Memory B cell (primary cell): ENCODE measurements at places on chromosomes 2 and 18.

DNA sequence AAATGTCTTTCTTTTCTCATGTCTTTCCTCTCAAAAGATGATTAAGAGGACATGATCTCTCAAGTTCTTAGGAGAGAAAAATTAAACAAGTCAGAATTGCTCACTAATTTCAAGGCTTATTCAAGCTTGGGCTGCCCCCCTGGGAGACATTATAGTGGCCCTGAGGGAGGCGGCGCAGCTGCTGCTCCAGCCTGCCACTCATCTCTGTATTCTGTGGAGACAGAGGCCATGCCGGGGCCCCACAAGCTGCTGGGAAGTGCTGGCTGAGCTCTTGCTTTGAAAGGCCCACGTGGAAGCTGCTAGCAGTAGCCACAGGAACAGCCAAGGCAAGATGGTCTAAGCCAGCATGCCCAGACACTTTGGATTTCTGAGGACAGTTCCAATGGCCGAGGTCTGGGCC, 267.4 kb downstream of the LNPK start:
- DNase-seq: no peak

DNA sequence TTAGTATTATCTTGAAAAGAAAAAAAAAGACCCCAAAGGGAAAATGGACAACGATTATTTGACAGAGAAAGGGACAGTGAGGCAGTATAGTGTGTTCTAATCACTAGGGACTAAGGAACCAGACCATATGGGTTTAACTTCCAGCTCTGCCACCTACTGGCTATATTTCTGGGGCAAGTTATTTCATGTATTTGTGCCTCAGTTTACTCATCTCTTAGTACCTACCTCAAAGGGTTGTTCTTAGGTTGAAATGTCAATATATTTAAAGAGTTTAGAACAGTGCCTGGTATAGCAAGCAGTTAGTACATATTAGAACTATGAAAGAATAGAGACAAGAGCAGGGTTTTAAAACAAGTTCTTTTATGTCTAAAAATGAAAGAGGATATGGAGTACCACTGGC, 42.7 kb downstream of the PRKD3 start:
- DNase-seq: no peak

GRCh38 chr2:240947607-240948006, 41.5 kb downstream of the CROCC2 start:
- DNase-seq: no peak

- DNase-seq: no peak
Measured at GRCh38 chr2:95530734-95531133, 46.2 kb upstream of the TRIM43B start.

DNA sequence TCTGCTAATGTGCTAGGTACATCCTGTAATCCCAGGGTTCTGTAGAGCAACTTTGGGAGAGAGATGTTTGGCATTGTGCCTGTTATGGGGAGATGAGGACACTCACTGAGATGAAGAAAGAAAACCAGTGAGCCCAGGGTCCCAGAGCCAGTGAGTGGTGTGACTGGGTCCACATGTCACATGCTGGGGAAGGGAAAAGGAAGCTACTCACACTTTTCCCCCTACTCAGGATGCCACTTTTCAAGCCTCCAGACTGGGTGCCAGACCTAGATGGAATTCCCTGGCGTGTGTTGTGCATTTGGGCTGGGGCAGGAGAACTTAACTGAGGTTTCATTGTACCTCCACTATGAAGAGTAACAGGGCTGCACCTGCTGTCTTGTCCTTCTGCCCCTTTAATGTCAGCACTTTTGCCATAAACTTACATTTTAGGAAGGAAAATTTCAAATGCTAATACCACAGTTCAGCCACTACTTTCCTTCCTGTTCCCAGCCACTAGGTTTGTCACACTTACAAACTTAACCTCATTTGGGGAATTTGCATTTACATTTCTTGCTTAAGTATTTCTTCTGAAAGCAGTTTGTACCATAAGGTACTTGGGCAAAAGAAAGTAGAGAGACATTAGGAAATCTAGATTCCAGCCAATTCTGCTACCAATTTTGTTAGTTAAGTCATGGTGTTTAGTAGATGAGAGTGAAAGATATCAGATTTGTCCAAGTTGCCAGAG, 10.2 kb downstream of the INSIG2 start:
- DNase-seq: no peak

GRCh38 chr2:97785818-97786217, 72.4 kb downstream of the ZAP70 start:
- DNase-seq: no peak

- no peak for DNase-seq
Measured at GRCh38 chr2:78162202-78162601, 640.0 kb upstream of the LRRTM4 start.

DNA sequence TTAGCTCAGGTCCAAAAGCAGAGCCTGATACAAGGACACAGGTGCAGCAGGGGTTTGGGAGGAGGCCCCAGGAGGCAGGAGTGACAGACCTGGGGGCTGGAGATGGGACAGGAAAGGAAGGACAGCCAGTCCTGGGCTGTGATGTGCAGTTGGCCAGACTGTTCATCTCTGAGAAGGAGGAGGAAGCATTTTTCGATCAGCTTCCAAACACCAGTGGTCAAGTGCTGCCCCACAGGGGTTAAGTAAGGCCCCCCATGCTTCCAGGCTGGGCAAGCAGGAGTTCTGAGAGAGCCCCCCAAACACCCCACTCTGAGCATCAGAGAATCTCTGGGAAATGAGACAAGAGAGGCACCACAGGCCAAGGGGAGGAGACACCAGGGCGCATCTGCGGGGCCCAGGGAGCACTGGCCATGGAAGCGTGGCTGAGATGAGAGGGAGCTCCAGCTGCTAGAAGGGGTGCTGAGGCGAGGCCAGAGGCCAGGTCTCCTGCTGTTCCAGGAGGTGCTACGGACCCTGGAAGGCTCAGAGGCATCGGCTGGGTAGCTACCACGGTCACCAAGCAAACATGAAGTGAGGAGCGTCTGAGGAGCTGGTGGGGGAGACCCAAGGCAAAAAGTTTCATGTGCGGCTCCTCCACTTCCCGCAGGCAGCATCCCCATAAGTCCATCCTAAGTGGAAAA, 5.6 kb upstream of the HDAC4 start:
- DNase-seq: no peak

DNA sequence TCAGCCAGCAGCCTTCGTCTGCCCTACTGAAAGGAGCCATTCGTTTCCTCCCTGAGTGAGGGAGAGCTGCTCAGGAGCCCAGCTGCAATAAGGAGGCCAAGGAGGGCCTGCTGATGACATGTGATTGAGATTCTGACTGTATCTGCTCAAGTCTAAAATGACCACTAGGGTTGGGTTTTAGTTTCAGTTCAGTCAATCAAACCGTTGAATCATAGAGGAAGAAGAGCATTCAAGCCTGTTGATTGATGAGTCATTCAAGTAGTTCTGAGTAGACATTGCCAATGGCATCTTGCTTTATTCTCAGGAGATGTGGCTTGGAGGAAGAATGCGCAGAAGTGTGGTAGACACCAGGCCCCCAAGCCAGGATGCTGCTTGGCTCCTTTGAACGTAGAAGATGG, 19.9 kb upstream of the BCL2L11 start:
- no peak for DNase-seq

DNA sequence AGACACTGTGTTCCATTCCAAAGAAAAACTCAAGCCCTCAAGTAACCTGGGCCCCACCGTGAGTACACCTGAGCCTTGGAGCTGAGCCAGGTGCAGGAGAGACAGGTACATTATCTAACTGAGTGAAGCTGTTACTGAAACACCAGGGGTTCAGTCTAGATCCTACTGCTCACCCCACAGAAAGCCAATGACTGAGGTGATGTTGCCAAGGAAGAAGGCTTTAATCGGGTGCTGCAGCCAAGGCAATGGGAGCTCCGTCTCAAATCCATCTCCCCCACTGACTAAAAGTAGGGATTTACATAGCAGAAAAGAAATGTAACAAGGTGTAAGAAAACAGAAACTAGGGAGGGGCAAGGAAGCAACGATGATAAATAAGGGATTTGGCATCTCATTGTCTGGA, 15.2 kb upstream of the SLC14A1 start:
- no peak for DNase-seq

- DNase-seq: no peak
Measured at GRCh38 chr18:74248595-74248994, 43.2 kb downstream of the CYB5A start.

GRCh38 chr2:48759682-48760081, 4.2 kb upstream of the LHCGR start:
- no peak for DNase-seq

DNA sequence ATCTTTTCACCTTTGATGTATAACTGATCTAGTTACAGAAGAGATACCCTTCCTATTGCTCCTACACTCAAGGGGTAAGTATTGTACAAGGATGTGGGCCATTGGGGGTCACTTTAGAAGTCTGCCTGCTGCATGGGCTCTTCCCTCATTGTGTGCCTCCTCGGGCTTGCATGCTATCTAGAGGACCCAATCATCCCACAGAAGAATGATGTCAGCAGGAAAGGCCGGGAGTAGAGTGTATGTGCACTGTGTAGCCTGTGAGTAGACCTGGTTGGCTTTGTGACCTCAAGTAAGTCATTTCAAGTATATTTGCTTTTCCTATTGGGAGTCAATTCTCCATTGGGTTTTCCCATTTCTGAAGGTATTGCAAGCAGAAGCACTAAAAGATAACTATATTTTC, 129.5 kb upstream of the TRIB2 start:
- DNase-seq: no peak

DNA sequence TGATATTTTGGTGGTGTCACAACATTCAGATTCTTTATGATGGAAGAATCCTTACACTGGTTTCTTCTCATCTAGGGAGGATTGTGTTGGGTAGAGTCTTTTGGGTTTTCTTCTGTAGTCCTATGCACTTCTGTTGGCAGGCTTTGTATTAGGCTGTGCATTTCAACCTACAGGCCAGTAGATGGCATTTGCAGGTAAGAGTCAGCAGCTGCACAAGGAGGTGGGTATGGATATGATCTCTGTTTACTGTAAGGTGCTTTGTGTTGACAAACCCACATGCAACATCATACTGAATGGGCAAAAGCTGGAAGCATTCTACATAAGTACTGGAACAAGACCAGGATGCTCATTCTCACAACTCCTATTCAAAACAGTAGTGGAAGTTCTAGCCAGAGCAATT, 656.8 kb downstream of the METTL4 start:
- DNase-seq: no peak

- DNase-seq: no peak
Measured at GRCh38 chr18:78448106-78448505, 531.5 kb upstream of the SALL3 start.

GRCh38 chr18:43571078-43571689, 293.9 kb upstream of the SYT4 start:
- peak; percentile 4 for DNase-seq

DNA sequence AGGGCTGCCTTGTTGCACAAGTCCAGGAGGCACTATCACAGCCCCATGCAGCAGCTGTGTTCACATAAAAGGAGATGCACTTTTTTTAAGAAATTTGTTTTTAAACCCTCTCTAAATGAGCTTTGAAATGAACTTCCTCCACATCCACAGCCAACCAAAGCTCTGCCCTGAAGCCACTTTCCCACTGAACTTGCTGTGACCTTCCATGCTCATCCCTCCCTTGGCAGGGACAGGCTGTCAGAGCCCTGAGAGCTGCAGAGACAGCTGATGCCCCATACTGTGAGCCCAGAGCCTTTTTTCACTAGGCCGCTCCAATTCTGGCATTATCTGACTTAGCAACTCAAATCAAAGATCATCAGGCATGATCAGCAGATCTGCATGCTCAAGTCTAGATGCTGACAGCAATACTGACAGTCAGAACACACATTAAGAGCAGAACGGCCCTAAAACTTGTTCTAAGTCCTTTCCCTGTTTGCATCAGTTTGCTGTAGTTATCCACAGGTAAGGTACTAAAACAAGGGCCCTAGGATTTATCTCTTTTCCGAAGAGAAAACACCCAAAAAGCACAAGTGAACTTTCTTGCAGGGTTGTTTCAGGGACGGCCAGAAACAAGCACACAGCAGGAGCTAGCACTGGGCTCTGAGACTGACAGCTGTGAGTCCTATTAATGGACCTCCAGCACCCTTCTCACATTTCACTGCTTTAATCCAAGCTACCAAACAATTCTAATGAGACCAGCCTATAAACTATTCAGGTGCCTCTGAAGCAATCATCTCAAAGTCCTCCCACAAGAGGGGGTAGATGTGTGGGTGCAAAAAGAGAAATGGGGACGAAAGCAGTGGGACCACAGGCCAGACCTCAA, 34.9 kb downstream of the RNU4ATAC start:
- DNase-seq: no peak

DNA sequence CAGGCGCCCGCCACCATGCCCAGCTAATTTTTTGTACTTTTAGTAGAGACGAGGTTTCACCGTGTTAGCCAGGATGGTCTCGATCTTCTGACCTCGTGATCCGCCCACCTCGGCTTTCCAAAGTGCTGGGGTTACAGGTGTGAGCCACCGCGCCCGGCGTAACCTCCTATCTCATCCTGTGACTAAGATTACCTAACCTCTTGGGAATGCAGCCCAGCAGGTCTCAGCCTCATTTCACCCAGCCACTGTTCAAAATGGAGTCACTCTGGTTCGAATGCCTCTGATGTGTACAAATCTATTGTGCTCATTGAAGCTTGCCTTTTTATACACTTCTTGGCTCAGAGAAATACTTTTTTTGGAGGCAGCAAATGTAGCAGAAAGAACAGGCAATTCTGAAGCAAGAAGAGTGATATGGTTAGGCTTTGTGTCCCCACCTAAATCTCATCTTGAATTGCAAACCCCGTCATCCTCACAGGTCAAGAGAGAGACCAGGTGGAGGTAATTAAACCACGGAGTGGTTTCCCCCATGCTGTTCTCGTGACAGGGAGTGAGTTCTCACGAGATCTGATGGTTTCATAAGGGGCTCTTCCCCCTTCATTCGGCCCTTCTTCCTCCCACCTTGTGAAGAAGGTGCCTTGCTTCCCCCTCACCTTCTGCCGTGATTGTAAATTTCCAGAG, 60.6 kb downstream of the SLC4A3 start:
- DNase-seq: no peak

- DNase-seq: no peak
Measured at GRCh38 chr2:31216734-31217133, 581 bp downstream of the CAPN14 start.

- DNase-seq: no peak
Measured at GRCh38 chr2:169999054-169999453, 171.8 kb downstream of the UBR3 start.

GRCh38 chr2:72716601-72717000, 109.2 kb downstream of the EXOC6B start:
- no peak for DNase-seq

DNA sequence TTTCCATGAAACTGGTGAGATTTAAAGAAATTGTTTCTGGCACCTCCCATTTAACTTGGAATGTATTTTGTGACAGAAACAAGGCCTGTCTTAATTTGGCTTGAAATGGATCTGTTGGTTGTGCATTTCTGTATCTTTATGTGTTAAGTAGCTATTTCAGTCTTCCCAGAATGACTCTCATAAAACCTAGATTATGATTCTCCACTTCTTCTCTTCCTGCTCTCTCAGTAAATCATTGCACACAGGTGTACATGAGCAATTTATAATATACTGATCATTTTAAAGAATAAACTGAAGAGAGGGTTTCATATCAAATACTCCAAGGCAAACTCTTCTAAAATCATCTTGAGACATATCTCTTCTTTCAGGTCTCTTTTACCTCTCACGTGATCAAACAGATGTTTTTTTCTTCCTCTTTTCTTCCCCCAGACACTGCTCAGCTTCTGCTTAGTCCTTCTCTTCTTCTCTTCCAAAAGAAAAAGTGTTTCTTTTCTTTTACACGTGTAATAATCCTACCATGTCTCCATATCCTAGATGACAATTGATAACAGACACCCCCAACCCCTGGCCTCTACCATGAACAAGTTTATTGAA, 112.0 kb downstream of the PPP1R1C start:
- no peak for DNase-seq
